SIG-M5 (cell line): ENCODE measurements at places on chromosomes 5 and 9.

DNA sequence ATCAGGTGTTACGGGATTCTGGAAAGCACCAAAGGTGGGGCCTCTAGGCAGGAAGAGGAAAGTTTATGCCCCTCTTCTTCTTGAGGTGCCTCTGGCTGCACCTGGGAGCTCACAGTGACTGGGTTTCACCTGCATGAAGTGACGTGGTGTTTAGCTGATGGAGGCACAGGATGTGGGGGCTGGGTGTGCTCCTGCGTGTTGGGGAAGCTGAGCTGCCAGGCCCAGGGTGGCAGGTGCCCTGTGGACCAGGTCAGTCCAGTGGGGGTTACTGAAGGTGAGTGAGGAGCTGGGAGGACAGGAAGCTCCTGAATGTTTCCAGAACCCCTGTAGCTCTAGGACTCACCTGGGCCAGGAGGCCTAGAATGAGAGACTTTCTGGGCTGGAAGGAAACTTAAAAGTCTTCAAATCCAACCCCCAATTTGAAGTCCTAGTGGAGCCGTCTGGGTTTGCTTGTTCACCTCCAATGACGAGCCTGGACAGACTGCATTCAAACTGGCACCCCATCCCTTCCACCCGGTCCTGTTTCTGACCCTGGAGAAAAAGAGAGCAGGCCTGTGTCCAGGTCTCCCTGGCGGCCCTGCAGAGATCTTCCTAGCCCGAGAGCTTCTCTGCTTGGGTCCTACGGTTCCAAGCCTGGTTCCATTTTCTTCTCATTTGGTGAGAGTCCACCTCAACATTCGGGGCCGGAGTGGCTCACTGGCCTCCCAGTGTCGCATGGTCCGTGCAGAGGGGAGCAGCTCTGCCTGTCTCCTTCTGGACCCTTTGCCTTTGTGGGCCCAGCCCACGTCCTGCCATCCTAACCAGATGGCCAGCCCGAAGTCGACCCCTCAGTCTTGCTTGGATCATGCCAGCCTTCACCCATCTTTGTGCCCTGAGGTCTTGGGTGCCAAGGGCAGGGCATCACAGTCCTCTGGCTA, 22.3 kb downstream of the TRAF1 start:
- DNase-seq = no peak

GRCh38 chr9:35195683-35196082, 33.9 kb downstream of the UNC13B start:
- no peak for DNase-seq

DNA sequence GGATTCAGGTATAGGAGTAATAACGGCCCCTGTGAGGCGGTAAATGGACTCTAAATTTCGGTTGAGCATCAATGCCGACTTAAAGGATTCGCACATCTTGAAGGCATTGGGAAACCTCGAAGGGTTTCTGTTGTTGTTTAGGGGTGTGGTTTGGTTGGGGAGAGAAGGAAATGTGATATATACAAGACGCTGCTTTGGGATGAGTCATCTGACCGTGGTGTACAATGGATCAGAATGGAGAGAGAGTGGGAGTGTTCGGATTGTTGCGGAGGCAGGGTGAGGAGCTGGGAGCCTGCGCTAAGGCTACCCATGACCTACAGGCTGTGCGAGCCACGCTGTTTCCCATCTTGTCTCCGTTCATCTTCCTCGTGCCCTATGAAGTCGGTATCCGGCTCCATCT, 60.4 kb upstream of the ERCC6L2 start:
- DNase-seq = no peak

DNA sequence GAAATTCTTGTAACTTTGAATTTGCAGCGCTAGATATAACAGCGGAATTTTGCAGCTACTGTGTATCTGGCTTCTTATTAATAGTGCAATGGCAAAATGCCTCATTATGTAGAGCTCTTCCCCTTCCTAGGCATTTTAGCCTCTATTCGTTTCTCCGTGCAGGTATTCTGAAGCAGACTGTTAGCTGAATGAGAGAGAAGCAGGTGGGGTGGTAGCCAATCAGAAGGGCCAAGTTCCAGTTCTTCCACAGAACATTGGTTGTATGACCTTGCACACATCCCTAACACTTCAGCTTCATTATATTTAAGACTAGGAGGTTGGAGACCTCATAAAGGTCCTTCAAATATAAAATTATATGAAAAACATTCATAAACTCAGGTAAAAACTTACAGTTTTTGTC, 1.2 kb upstream of the VPS13A start:
- no peak for DNase-seq

GRCh38 chr9:88673886-88674285, 138.9 kb downstream of the NXNL2 start:
- DNase-seq = no peak

- DNase-seq = no peak
Observed at GRCh38 chr5:139863855-139864558, 68.4 kb downstream of the PSD2 start.

DNA sequence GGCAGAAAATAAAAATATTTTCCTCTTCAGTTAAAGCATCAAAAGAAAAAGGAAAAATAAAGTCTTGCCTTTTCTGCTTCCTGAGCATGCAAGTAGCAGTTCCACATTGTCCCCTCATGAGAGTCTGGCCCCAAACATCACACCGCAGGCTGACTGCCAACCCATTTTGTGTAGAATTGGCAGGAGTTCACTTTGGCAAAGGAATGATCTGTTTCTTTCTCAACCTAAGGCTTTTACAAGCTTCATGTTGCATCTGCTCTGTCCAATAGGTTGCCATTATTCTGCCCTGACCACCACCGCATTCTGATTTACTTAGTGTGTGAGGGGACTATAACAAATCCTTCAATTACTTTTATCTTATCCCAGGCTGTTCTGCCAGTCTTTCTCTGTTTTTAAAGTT, 249.5 kb downstream of the ISL1 start:
- no peak for DNase-seq

- no peak for DNase-seq
Observed at GRCh38 chr5:139193928-139194327, 4.2 kb downstream of the SIL1 start.

DNA sequence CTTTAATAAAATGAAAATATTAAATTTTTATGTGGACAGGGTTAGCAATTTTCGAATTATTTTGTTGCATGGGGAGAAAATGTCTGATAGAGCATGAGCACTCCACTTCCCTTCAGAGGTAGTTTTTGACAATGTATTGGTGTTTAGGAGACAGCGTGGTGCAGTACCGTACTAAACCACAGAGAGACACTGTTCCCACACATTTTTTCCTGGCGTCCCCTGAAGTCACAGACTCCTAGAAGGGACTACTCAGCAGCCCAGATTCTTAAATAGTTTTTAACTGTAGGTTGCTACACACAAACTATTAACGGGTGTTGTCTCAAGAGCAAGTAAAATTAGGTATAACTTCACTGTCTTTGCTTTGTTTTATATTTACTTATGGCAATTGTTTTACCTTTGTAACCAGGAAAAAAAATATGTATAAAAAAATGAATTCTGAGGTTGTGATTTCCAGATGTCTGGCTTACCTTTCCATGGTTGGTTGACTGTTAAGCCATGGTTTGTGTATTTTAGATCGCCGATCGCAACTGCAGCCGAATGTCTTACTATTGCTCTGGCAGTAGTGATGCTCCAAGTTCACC, 171.2 kb downstream of the DOCK8 start:
- DNase-seq = no peak

DNA sequence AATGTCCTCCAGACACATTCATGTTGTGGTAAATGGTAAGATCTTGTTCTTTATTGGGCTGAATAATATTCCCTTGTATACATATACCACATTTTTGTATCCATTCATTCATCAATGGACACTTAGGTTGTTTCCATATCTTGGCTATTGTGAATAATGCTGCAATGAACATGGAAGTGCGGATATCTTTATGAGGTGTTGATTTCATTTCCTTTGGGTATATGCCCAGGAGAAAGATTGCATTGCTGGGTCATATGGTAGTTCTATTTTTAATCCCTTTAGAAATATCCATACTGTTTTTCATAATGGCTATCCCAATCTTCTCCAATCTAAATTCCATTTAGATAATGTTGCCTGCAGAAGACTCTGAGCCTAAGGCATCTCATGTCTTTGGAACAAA, 78.0 kb upstream of the TNC start:
- no peak for DNase-seq

- DNase-seq = no peak
Observed at GRCh38 chr9:124710766-124711165, 60.3 kb downstream of the NR6A1 start.

DNA sequence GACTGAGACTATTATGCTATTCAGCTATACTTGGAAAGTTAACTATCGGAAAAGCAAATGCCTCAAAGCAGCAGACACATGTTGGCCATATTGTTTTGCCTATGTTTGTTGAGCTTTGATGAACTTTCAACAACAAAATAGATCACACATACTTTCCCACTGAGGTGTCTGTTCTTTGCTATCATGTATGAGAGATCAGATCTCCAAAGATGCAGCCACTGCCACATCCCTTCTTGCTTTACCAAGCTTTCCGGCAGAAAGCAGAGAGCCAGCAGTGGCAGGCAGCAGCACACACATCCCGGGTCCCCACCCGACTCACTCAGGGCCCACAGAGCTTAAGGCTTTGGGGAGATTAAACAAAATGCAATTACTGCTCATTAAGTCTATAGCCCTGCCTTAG, 18.8 kb downstream of the ZBTB5 start:
- no peak for DNase-seq
